ENCODE measurements at places on chromosomes 3 and 15.

- DNase-seq: no peak
Observed at GRCh38 chr15:48006031-48006511, 114.7 kb upstream of the SLC24A5 start.

- DNase-seq: no peak
Observed at GRCh38 chr3:127698286-127698685, 25.5 kb downstream of the ABTB1 start.

DNA sequence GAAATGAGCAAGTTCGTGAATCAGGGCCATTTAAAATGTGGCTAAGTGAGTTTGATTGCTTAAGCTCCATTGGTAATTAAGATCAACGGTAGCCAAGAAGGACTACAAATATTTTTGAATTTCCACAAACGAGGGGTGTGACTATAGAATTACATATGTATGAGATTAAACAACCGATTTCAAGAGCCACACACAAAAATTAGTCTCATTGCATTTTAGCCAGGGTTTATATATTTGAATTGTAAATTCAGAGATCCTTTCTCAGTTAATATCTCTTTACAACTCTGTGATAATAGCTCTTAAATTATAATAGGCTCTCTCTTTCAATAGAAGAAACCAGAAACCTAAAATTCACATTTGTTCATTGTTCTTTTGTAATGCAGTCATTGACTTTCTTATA is 325.6 kb upstream of the ICE2 start:
- no peak for DNase-seq

- DNase-seq: no peak
Observed at GRCh38 chr3:99134986-99135385, 233.5 kb upstream of the DCBLD2 start.

DNA sequence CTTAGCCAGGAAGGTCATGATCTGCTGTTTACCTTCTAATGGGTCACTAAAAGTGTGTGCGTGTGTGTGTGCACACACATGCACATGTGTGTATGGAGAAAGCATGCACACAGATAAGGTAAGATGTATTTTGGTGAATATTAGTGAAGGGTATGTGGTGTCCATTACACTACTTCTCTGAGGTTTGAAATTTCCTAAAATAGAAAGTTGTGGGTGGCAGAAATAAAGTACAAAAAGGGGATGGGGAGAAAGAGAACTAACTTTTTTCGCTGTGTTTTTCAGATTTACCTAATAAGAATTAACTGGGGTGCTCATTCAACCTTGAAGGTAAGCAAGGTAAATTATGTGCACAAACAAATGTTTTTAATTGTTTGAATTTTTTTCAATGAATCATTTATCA is 24.4 kb upstream of the NR2E3 start:
- no peak for DNase-seq

GRCh38 chr3:184927796-184928315 is 115.9 kb downstream of the VPS8 start:
- no peak for DNase-seq

DNA sequence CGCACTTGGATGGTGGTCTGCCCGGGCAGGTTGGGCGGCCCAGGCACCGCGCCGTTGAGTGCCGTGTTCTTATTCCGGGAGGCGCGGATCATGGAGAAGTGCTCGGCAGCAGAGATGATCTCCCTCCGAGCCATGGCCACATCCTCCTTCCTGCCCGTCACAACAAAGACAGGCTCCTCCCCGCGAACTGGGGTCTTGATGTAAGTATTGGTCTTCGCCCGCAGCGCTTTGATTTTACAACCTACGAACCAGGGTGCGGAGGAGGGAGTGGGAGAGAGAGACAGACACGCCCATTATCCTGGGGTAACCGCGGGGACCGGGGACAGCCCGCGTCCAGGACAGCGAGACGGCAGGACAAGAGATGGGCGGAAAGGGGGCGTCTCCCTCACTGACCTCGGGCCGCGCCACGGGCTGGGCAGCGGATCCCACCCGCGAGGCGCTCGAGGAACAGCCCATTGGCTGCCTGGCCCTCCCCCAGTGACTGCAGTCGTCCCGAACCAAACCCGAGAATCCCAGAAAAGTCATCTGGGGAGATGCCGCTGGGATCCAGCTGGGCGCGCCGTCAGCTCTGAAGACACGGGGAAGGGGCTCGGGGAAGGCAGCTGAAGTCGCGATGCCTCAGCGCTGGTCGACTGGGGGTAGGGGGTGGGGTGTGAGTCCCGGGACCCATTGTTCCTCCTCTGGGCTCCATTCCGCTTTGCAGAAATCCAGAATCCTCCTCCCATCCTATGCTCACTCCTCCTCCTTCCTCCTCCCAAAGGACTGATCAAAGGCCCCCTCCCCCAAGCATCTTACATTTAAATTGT is 1.2 kb downstream of the MEX3B start:
- peak; percentile 25 for DNase-seq

- no peak for DNase-seq
Observed at GRCh38 chr3:129989414-129989813, 14.9 kb downstream of the TRH start.

- DNase-seq: no peak
Observed at GRCh38 chr3:112681822-112682325, 40.9 kb upstream of the CCDC80 start.

DNA sequence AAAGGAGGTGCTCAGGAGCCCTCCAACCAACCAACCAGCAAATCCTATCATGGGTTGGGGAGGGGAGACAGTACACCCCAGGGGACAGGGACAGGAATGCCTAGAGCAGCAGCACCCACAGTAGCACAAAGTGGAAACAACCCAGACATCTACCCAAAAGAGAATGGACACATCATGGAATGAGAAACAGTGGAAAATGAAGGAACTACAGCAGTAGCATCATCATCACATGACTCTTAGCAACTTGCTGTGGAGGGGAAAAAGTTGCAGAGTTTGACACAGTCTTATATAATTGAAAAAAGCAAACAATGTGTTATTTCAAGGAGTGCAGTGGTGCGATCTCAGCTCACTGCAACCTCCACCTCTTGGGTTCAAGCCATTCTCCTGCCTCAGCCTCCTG is 11.0 kb downstream of the C3orf22 start:
- no peak for DNase-seq

- no peak for DNase-seq
Observed at GRCh38 chr3:136381051-136381450, 130.9 kb downstream of the PCCB start.

GRCh38 chr15:31079519-31079918 is 22.0 kb downstream of the TRPM1 start:
- DNase-seq: no peak

- no peak for DNase-seq
Observed at GRCh38 chr3:178233371-178234071, 302.7 kb upstream of the KCNMB2 start.

DNA sequence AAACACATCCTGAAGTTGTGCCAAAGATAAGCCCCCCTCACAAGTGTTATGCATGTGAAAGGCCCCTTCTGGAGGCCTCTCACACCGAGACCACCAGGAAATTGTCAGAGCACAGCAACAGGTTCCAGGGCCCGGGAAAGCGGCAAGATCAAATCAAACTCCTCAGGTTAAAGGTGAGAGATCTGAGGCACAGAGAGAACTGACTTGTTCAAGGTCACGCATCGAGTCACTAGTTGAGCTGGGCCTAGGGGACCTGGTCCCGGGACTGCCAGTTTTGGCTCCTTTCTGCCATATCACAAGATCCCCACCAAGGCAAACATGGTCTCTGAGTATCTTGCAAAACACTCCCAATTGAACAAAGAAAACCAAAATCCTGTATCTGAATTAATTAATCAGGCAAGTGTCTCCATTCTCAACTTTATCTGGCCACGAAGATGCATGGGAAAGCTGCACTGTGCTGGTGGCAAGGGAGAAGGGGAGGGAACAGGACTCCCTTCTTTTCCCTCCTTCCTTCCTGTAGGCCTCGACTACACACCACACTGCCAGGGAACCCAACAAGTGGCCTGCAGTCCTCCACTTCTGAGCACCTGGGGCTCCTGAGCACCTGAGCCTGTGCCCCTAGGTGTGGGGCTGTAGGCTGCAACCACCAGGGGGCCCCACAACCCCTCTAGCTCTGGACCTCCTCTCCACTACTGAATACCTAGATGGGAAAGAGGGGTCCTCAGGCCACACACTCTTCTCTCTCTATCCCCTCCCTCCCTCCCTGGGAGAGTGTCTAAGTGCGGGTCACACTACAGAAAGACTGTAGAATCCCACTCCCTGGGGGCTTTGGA is 37.3 kb downstream of the ANP32A start:
- DNase-seq: no peak

DNA sequence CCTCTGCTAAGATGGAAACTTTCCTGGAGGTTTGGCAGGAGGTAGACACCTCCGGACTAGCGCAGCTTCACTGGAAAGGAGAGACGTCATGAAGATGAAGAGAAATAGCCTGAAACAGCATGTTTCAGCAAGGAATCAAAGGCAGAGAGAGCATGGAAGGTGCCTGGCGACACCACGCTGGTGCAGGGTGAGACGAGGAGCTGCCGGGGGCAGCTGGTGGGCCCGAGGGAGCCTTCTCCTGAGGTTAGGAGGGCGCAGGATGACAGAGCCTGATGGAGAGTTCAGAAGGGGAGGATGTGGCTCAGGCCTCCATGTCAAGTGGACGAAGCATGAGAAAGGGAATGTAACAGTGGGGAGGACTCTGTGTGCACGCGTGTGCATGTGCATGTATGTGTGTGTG is 113.6 kb downstream of the TPRA1 start:
- DNase-seq: no peak

DNA sequence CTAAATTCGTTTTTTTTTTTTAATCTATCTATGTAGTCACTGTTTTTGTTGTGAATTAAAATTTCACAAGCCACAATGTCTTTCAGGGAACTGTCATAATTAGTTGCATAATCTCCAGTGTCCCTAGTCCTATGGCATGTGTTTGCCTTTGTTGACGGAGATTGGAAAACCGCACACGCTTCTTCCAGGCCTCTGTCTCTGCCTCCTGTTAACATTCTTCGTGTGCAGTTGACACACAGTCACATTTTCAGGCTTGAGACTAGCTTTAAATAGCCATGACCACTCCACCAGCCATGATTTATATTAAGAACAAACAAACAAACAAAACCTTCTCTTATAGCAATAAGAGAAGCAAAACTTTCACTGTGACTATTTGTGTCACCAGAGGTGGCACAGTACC is 139.8 kb downstream of the DUT start:
- DNase-seq: no peak

- no peak for DNase-seq
Observed at GRCh38 chr15:74418575-74419338, 15.0 kb downstream of the SEMA7A start.

GRCh38 chr3:61420136-61420759 is 141.1 kb upstream of the PTPRG start:
- no peak for DNase-seq

GRCh38 chr15:32716216-32716914 is 1.4 kb upstream of the GREM1 start:
- DNase-seq: no peak

GRCh38 chr3:38713121-38713520 is 63.6 kb upstream of the SCN5A start:
- DNase-seq: no peak

DNA sequence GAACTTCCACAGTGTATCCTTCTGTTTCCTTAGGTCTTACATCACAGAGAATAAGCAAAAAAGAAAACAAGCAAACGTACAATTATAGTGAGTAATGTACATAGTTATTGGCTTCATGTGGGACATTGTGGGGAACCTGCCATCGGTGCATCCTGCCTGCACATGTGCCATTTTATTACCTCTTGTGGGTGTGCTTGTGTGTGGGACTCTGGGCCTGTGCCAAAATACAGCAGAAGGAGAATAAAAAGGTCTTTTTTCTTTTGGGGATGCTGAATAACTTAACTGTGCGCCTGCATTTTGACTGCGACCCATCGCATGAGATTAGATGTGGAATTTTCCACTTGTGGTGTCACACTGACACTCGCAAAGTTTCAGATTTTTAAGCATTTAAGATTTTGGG is 169.6 kb upstream of the DCBLD2 start:
- DNase-seq: no peak

DNA sequence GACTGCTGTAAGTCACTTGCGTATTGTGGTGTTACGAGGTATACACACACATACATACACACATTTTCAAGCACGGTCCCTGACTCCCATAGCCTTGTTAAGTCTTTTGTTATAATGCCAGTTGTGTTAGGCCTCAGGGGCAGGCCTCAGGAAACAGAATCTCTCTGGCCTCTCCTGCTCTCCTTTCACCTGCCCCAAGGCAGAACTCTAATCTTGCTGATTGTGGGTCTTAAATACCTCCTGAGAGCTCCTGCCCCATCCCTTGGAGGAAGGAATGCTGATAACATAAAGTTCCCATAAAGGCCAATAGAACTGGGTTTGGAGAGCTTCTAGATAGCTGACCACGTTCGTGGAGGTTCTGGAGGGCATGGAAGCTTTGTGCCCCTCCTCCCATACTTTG is 3.9 kb upstream of the NIT2 start:
- no peak for DNase-seq

- no peak for DNase-seq
Observed at GRCh38 chr3:128578346-128578745, 72.3 kb downstream of the RPN1 start.

- DNase-seq: peak; percentile 5
Observed at GRCh38 chr3:148366743-148367410, 330.8 kb upstream of the AGTR1 start.

DNA sequence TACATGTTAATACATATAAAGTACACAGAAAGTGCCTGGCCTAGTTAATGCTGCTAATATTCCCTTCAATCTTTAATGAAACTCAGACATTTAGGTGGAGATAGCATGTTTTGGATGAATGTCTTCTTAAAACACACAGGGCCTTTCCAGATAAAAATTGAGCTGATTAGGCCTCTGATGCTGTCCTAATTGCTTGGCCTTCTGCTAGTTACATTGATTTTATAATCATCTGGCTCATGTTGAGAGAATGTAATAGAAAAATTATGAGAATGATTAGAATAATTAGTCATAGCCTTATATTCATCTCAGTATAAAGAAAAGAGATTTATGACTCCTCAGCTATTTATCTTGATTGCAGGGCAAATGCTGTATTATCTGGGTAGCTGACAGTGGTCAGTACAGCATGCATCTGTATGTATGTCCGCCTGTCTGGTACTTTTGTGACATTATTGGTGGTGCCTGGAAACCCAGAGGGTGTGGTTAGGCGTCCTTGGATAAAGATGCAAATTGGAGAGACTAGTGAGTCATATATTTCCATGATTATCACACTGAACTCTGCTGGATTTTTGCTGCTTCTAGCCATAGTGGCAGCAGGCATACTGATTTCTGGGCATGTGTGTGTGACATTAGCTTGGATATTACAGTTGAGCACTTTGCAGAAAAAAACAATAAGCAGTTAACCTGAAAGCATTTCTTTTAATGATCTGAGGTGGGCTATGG is 120.8 kb downstream of the FEZF2 start:
- no peak for DNase-seq

GRCh38 chr15:76342382-76343201 is 6.0 kb downstream of the ISL2 start:
- no peak for DNase-seq

- no peak for DNase-seq
Observed at GRCh38 chr3:115913069-115913686, 289.9 kb downstream of the GAP43 start.

Measured in DMS153 (cell line).